ENCODE measurements at places on chromosomes 4 and X.

GRCh38 chr4:188432328-188432727 is 293.1 kb downstream of the TRIML1 start:
- no peak for DNase-seq

DNA sequence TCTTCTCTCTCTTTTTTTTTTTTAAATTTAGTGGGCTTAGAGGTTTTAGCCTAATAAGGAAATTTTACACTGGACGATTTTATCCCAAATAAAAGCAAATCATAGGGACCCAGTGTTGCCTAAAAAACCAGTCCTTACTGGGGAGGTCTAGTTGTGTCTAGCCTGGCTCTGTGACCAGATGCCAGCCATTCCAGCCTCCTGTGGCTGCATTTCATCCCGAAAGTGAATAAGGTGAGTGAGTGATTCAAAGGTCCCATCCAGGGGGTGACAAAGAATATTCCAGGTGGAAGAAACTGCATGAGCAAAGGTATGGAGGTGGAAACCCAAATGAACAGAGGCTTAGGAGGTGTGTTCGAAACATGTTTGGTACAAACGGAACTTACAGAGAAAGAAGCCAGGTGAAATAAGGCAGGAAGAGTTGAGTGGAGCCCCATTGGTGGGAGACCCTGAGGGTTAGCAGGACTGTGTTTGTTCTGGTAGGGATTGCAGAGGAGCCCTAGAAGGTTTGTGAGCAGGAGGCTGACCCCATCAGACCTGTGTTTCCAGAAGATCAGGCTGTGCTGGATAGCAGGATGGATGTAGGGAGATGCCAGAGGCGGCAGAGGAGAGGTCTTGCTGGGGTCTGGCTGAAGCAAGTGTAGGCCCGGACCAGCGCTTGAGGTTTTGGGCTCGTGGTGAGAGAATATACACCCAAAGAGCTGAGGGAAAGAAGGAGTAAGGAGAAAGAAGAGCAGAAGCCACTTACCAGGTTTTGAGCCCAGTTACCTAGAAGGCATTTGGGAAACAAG is 31.6 kb downstream of the PTTG2 start:
- DNase-seq, result no peak

DNA sequence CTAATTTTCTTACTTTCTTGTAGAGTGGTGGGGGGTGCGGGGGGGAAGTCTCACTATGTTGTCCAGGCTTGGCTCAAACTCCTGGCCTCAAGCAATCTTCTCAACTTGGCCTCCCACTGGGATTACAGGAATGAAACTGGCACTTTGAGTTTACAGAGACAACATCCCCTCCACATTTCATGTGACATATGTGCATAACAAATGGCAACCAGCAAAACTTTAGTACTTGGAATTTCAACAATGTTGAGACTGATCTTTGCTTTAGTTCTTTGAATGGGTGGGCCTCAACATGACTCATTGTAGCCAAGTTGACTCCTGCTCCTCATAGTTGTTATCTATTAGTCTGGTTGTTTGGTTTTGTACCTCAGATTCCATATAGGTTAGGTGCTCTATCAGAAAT is 11.4 kb upstream of the FMR1 start:
- DNase-seq, result no peak

GRCh38 chrX:67654301-67654700 is 110.5 kb downstream of the AR start:
- no peak for DNase-seq

- no peak for DNase-seq
Observed at GRCh38 chr4:40180356-40180755, 16.5 kb upstream of the RHOH start.

DNA sequence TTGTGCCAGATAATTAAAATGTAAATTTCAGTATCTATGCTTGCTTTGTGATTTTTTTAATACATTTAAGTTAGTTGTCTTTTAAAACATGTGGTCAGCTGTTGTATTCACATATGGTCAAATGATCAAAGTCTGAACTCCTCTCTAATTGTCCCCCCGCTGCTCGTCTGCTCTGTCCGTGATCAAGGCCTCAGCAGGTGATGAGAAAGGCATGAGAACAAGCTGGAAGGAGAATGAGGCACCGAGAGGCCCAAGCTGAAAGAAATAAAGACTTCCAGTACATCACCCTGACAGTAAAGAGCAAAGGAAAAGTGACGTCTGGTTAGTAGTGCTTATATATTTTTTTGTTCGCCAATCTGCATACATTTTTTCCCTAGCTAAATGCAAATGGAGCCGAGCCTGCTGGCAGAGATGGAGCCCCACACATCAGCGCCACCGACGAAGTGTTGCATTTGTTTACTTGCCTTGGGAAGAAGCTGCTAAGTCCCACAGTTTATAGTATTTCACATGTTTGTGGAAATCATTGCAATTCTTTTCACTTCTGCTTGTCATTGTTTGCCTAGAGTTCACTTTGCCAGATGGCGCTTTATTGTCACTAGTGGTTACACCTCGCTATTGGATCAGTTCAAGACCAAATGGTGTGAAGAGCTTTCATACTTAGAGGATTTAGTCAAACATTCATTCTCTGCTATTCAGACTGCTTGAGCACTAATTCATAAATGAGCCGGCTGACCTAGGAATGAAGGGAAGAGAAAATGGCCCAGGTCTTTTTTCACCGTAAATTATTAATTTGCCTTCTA is 181.5 kb downstream of the ZIC3 start:
- no peak for DNase-seq

DNA sequence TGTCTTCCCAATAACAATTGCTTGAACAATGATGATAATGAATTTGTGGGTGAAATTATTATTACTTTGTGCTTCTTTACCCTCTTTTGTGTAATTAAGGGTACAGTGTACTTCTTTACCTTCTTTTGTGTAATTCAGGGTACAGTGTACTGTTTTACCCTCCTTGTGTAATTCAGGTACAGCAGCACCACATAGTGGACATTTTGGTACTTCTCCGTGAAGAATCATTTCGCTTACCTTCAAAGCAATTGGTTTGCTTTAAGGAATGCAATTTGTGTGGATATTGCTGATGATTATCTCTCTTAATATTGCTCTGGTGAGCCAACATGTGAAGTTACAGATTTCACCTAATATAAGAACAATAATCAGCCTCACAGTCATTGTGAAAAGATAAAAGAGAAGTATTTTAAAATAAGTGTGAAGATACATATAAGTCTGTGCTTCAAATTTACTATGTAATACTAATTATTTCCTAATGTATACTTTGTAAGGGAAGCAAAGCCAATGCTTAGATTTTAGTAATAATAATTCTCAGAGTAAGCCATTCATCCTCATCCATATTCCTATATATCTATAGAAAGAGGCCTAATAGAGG is 27.2 kb upstream of the SEC24B start:
- DNase-seq, result peak; percentile 78

DNA sequence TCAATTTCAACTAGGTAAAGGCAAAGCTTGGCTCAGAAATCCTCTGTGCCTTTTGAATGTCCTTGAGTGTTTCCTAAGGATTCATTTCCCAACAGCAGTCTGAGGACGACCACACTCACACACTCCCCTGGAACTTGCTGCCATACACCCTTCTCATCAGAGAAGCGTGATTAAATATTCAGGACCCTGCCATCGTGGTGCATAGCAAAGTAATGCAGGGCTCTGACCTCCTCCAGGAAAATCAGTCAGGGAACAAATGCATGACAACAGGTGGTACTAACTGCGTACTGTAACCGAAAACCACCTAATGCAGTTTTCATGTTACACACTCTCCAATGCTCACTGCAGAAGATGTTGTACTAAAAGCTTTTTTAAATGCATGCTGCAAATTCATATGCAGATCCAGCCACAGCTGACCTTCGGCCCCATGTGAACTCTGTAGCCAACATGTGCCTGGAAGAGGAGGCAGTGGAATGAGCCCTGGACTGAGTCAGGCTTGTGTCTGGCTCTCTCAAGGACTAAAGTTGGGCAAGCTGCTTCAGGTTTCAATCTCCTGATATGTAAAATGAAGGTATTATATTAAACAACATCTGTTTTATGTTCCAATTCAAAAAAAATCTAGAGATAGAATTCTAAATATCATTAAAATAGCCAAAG is 238.3 kb downstream of the KCNIP4 start:
- DNase-seq, result no peak
